ENCODE measurements at places on chromosomes 1 and 21.

DNA sequence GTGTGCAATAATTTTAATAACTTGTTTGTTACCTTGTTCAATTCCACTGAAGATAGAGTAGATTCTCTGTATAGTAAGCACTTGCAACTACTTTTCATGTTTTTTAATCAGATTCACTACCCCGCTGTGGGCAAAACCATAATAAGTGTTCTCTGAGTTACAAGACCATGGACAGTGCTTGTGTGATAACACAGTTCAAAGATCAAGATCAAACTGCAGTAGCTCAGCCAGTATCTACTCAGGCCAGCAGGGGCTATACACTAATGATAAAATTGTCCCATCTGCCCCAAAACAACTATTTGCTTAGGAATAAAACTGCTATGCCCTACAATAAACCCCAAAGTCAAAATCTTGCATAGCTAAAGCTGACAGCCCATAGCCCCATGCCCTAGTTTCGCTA is 129.6 kb downstream of the LRRC7 start:
- no peak for DNase-seq

- no peak for DNase-seq
Observed at GRCh38 chr1:204626381-204626780, 59.2 kb downstream of the LRRN2 start.

DNA sequence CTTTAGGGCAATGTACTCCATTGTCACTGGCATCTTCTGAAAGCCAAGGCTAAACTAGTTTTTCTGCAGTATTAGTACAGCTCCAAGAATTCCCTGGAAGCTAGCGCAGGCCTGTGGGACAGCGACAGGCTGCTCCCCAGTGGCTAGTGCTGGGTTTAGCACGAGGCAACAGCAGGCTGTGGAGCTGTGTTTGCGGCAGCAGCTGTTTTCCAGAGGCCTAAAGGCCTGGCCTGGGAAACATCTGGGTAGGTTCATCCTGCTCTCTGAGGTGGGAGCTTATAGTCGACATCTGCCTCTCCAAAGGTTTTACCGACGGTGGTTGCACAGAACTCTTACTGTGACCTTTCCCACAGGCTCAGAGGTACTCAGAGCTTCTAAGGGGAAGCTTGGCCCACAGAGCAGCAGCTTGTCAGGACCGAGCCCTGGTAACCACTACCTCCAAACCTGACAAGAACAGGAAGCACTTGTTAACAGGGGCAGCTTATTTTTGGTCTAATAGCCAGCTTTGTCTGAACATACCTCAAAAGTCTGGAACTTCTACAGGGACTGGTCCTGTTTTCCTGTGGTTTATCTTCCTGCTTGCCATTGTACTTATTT is 17.2 kb downstream of the CC2D1B start:
- DNase-seq: peak; percentile 74

GRCh38 chr1:31669433-31669785 is 24.7 kb upstream of the PEF1 start:
- DNase-seq: peak; percentile 57

GRCh38 chr21:46620846-46621245 is 14.6 kb upstream of the PRMT2 start:
- DNase-seq: no peak

DNA sequence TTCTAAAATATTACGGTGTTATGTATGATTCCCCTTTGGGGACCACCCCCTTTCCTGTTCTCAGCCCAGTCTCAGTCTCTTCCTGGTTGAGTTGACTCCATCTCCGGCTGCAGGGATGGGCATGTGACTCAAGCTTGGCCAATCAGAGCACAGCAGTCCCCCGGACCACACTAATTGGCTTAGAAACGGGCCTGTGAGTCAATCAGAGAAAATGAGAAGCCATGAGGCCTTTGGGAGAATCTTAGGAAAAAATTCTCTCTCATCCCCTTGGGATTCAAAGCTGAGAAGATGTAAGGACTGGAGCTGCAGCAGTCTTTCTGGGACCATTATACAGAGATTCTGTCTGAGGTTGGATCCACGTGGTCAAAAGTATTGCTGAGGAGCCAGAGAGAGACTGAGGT is 10.7 kb upstream of the FHAD1 start:
- DNase-seq: no peak

- no peak for DNase-seq
Observed at GRCh38 chr1:27551170-27551952, 52.6 kb downstream of the AHDC1 start.

DNA sequence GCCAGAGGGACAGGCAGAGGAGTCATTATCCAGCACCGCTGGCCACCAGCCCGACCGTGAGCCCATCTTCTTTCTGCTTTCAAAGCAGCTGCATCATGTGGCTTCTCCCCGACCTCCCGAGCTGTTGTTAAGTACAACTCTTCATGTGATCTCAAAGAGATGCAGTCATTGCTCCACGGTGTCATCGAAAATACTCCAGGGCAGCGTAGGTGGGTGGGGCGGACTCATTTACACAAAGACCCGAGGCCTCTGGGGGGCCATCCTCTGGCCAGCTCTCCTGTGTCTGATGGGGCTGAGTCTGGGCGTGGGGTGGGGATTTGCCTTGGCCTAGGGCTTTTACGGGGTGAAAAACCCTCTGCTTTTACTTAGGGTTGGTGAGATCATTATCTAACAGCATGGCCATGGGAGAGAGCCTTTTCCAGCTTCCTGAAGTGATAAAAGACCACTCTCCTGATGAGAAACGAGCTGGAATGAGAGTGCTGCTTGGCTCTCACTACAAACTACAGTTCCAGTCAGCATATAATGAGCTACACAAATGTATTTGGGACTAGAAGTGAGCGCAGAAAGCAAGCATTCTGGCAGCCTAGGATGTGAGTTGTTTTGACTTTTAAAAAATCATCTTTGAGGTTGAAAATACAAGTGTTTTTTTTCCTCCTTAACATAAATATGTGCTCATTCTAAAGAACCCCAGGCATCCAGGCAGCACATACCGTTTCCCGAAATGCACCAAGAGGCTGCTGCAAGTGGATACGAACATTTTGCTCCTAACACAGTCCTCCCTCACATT is 165.0 kb downstream of the RHOU start:
- no peak for DNase-seq

GRCh38 chr1:52834798-52835197 is 7.8 kb upstream of the ZYG11A start:
- no peak for DNase-seq

GRCh38 chr1:210584439-210585113 is 255.9 kb downstream of the HHAT start:
- DNase-seq: peak; percentile 92

GRCh38 chr1:3213730-3214129 is 144.7 kb downstream of the PRDM16 start:
- DNase-seq: no peak

- DNase-seq: no peak
Observed at GRCh38 chr1:234922987-234923386, 205.7 kb downstream of the TOMM20 start.

DNA sequence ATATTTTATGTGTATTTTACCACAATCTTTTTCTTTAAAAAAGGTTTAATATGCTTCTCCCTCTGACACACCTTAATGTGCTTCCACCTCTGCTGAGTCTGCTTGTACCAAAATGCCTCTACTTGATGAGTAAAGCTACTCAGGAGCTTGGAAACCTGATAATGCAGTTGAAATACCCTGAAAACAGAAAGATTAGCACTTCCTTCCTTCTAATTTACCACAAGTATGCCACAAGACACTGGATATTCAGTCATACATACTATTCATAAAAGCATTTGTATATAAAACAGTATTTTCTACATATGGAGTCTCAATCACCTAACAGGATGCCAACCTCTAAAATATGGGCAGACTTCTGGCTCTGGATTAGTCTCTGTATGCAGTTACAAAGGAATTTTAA is 55.0 kb downstream of the SLC35D1 start:
- no peak for DNase-seq

DNA sequence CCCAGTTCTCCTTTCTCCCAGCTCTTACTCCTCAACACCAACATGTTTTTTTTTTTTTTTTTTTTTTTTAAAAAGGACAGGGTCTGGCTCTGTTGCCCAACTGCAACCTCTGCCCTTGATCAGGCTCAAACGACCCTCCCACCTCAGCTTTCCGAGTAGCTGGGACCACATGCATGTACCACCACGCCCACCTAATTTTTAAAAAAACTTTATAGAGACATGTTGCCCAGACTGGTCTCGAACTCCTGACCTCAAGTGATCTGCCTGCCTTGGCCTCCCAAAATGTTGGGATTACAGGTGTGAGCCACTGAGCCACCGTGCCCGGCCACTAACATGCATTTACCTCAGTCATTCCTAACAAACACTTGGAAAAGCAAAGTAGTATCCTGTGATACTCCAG is 31.1 kb upstream of the FOXE3 start:
- no peak for DNase-seq

DNA sequence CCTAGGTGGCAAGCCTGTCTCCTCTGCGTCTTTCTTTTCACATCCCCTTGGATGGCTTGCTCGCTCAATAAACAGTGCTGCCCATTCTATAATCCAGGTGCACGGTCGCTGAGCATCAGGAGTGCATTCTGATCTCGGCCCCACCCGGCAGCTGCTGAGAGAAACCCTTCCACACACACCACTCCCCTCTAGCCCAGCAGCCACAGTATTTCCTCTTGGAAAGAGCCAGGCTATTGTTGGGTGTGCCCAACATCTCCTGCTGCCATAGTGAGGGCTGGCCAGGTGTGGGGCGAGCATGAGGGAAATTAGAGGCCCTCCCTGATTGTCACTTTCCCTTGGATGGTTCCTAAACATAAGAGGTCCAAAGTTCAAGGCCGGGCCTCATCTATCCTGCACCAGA is 24.7 kb downstream of the GPA33 start:
- no peak for DNase-seq

- no peak for DNase-seq
Observed at GRCh38 chr1:30815556-30815955, 58.0 kb upstream of the LAPTM5 start.

- DNase-seq: no peak
Observed at GRCh38 chr1:228434689-228435088, 18.0 kb upstream of the TRIM17 start.

DNA sequence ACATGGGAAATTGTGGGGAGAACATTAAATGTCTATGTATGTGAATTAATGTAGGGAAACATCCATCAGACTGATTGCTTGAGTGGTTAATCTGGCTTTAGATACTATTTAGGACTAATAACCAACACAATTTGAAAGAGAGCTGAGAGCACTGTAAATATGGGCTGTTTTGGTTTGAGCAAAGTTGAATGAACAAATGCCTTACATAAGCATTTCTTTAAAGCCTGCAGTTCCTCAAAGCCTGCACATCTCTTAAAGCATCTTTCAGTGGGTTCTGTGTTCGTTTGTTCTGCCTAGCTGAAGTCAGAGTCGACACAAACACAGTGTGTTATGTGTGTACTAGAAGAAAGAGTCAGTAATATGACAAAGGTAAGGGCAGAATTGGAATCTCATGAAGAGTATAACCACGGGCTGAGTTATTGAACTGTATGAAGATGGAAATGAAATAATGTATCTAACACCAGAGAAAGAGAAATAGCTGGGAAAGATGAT is 350.0 kb downstream of the SIPA1L2 start:
- DNase-seq: no peak

GRCh38 chr1:163912170-163912884 is 590.6 kb downstream of the NUF2 start:
- no peak for DNase-seq

DNA sequence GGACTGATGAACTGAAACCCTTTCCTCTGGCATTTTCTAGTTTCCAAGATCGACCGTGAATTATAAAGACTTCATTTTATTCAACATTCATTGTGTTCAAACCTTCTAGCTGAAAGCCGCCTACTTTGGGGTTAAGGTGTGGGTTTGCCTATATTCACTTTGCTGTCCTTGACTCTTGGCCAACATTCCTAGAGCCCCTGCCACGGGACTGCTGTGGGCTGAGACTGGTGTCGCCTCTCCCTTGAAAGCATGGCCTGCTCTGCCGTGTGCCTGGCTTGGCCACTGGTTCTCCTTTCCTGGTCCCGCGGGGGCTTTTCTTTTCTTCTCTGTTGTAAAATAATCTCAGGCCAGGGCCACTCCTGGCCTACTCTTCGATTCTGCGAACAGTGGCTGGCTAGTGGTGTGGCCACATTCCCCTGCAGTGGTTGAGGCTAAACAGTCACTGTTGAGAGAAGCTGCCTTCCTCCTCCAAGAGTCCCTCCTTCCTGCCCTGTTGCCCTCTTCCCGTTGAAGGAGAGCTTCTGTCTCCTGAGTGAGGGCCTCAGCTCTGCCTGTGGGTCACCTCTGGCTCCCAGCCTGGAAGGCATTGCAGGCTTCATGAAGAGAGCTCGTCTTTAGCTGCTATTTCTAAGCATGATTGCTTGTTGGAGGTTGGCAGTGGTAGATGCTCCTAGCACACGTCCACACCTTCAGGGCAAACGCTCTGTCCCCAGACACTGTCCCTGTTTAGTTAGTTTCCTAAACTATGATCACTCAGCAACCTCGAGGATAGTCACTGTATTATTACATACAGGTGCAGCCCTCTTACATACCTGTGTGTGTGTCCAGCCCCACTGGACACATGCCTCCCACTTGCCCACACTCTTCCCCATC is 80.5 kb downstream of the GALNT2 start:
- no peak for DNase-seq

GRCh38 chr1:47477595-47478080 is 39.8 kb downstream of the FOXD2 start:
- no peak for DNase-seq

DNA sequence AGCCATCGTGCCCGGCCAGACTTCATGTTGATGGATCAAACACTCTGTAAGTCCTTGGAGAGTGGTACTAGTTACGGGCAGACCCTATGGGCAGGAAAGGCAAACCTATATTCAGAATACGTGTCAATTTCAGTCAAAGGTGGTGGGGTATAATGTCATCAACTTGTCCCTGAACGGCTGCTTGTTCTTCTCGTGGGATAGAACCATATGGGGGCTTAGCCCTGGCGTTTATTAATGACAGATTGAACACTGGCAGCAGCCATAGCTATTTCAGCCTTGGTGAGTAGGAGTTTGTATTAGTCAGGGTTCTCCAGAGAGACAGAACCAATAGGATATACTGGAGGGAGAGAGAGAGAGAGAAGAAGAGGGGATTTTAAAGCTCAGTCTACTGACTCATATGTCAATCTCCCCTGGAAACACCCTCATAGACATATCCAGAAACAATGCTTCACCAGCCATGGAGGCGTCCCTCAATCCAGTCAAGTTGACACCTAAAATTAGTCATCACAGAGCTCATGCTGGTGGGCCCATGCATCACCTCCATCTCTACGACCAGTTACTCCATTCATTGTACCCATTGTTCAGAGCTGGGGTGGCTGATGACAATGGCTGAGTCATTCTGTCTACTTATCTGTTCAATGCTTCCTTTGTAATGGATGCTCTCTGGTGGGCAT is 16.1 kb upstream of the AQP10 start:
- no peak for DNase-seq

DNA sequence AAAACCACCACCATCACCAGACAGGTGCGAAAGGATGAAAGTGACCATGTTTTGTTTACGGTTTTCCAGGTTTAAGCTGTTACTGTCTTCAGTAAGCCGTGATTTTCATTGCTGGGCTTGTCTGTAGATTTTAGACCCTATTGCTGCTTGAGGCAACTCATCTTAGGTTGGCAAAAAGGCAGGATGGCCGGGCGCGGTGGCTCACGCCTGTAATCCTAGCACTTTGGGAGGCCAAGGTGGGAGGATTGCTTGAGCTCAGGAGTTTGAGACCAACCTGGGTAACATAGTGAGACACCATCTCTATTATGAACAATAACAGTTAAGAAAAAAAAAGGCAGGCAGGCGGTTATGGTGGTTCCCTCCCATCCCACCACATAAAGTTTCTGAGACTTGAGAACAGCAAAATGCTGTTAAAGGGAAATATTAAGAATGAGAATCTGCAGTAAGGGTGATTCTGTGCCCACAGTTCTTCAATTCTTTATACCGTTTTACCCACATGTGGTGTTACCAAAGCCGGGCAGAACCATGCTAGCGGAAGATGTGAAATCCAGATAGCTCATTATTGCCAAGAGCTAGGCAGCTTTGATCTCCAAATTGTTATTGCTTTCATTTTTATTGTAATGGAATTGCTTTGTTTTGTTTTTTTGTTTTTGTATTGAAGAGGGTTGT is 34.5 kb upstream of the TDRD10 start:
- DNase-seq: no peak

Data from D341Med (cell line).